IMR-90 (cell line): ENCODE measurements at places on chromosomes 1 and 21. TPM values are rescaled to one million over a fixed set of nuclear protein-coding genes. Genes with fewer than 3 reads are reported as not detected.

GRCh38 chr1:155072531-155073289 is 5.9 kb upstream of the EFNA3 start:
- DNase-seq: no peak

GRCh38 chr21:14523234-14523633 is 22.9 kb downstream of the SAMSN1 start:
- DNase-seq: no peak

Gene HRNR
- total RNA-seq: not detected in 2 replicates

- DNase-seq: no peak
Measured at GRCh38 chr21:15496911-15497310, 232.9 kb upstream of the USP25 start.

Gene BSND
- total RNA-seq: not detected in 2 replicates

Gene ATP6V0B
- 72.1 and 80.3 TPM in 2 replicates for total RNA-seq

Gene EPHX1
- 16.9 and 20.3 TPM in 2 replicates for total RNA-seq

DNA sequence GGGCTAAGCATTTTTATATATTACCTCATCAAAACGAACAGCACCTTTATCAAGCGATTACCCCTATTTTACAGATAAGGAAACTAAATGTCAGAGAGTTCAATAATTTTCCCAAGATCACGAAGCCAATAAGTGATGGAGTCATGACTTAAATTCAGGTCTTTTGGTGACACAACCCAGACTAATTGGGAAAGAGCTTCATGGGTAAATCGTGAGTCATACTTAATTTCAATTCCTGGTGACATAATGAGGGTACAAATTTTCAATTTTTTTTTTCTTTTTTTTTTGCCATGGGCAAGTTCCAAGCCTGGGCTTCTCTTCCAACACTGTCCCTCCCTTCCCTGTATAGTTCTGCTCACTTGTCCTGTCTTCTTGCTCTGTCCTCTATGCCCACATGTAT is 30.1 kb upstream of the IL10 start:
- DNase-seq: no peak

Gene LRRN2
- not detected in 2 replicates for total RNA-seq

DNA sequence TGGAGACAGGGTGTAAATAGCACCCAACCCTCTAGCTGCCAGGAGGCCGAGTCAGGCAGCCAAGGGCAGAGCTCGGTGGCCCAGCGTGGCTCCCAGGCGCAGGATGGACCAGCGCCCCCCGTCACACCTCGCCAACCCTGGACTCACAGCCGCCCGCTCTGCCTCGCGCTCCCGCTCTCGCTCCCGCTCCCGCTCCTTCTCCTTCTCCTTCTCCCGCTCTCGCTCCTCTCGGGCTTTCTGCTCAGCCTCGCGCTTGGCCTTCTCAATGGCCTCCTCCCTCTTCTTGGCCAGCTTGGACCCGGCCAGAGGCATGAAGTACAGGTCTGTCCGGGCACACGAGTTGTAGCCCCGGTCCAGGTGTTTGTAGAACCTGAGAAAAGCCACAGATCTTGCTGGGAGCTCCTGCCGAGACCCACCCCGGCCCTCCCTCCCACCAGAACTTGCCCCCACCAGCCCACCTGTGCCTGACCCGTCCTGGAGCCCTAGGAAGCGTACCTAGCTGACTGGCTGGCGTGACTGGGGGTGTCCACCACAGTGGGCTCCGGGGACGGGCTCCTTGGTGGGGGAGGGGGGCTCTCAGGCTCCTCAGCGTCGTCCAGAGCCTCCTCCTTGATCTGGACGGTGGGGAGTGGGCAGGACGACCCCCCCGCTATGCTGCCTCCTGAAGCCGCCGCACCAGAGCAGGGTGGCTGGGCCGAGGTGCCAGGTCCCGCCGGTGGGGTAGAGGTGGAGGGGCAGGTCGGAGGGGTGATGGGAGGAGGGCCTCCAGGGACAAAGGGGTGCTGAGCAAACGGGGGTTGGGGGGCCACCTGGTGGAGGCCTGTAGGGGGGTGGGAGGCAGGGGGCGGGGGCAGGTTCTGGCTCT is 41.9 kb downstream of the SLC45A1 start:
- DNase-seq: no peak

DNA sequence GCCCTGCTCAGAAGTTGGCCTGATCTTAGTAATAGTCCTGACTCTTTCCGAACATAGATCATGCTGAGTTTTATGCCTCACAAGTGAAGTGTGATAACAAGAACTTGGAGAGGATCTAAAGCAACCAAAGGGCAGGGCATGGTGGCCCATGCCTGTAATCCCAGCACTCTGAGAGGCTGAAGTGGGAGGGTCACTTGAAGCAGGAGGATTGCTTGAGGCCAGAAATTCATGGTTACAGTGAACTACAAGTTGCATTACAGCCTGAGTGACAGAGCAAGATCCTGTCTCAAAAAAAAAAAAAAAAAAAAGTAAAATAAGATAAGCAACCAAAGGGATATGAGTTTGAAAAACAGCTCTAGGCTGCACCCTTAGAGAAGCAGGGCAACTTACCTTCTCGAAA is 18.5 kb upstream of the BCL9 start:
- DNase-seq: no peak

DNA sequence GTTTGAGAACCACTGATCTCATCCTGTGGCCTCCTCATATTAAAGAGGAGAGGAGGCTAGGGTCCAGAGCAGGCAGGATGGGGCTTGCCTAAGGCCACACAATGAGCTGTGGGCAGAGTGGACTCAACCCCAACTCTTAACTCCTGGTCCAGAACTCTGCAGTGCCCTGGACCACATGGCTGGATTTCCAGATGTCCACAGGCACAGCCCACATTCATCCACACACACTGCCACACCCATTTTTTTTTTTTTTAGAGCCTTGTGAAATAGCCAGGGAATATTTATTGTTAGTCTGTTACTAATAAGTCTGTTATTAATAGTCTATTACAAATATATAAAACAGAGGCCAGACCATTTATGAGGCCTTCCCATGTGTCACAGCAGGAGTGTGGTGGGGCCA is 192.2 kb downstream of the TRABD2B start:
- DNase-seq: no peak

Gene LRRC71
- not detected in 2 replicates for total RNA-seq

DNA sequence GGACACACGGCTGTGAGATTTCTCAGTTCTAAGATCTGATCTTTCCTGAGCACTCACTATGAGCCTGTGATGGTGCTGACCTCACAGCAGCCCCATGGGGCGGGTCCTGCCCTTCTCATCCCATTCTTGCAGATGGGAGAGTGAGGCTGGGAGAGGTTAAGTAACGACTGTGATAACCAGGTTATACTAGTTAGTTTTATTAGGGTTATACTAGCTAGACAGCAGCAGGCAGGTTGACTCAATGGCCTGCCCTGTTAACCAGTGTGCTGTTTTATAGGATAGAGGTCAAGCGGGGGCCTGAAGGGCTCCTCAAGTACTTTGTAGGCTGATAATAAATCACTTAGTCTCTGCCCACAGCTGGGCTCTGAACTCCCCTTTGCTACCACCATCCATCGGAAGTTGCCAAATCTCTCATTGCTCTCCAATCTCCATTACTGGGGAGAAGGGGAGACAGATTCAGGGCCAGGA is 4.8 kb downstream of the CNTN2 start:
- no peak for DNase-seq

- DNase-seq: no peak
Measured at GRCh38 chr21:15514073-15514946, 215.5 kb upstream of the USP25 start.

- DNase-seq: no peak
Measured at GRCh38 chr1:213003256-213003655, 12.4 kb downstream of the ANGEL2 start.

Gene RALGPS2
- 97.8 and 148 TPM in 2 replicates for total RNA-seq

- DNase-seq: peak; percentile 9
Measured at GRCh38 chr21:32578107-32578691, 7.1 kb downstream of the TCP10L start.
